NCI-H446 treated with DMSO at 0.1 percent for 48 hours (cell line): ENCODE measurements at places on chromosomes 6 and 20.

GRCh38 chr20:52826722-52827121 lies 145.4 kb upstream of the TSHZ2 start:
- DNase-seq, result no peak

DNA sequence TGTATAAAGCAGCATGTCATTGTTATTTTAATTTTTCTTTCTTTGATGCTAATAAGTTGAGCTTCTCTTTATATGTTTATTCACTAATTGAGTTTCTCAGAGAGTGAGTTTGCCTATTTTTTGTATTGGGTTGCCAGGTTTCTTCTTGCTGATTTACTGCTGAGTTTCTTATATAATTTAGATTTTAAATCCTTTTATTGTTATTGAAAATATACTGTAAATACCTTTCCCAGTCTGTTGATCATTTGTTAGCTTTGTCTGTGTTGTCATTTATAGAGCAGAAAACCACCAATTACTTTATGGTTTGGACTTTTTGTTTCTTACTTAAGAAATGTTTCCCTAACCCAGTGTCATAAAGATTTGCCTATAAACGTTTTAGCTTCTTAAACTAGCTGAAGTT lies 17.1 kb upstream of the RIMS4 start:
- DNase-seq, result no peak

- DNase-seq, result no peak
These were observed 3.3 kb downstream of the CAPN11 start for GRCh38 chr6:44161997-44162338.

- DNase-seq, result no peak
These were observed 53.3 kb downstream of the SLC22A23 start for GRCh38 chr6:3403238-3404173.

GRCh38 chr20:38728191-38728781 lies 4.0 kb downstream of the SLC32A1 start:
- DNase-seq, result no peak

GRCh38 chr6:82076916-82077315 lies 170.6 kb downstream of the IBTK start:
- no peak for DNase-seq

- no peak for DNase-seq
These were observed 243.5 kb upstream of the HS3ST5 start for GRCh38 chr6:114586298-114586697.

DNA sequence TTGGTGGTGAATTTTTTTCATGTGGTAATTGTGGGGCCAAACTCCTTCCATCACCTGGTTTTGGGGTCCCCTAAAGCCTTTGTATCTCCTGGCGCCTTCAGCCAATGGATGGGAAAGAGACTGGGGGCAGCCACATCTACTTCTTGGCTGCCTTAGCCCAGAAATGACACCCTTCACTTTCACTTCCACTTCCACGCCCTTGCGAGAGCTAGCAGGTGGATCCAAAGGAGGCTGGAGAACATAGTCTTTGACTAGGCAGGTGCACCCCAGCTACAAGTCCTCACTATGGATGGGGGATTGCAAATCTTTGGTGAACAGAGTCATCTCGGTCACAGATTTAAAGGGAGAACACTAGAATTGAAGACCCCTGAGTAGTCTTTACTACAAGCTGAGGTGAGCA lies 70.8 kb downstream of the NDUFAF5 start:
- no peak for DNase-seq
